PC-3 (cell line): ENCODE measurements at places on chromosomes 13 and 19. TPM values are rescaled to one million over a fixed set of nuclear protein-coding genes. Genes with fewer than 3 reads are reported as not detected.

DNA sequence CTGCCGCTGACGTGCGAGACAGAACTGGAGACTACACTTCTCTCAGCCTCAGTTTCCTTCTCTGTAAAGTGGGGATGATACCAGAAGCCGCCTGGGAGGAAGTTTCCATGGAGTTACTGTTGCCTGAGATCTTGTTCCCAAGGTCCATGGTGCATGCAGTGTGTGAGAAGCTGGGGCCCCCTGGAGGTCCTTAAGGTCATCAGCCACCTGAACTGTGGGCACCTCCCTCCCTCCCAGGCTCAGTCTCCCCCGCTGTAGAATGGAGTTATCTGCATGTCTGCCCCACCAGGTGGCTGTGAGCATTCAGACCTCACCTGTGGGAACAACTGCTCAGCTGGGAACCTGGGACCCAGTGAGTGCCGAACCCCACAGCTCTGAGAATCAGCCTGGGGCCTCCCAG, 2.7 kb downstream of the CRX start:
- no peak for DNase-seq

- no peak for DNase-seq
Observed at GRCh38 chr19:16377521-16377920, 52.9 kb downstream of the KLF2 start.

DNA sequence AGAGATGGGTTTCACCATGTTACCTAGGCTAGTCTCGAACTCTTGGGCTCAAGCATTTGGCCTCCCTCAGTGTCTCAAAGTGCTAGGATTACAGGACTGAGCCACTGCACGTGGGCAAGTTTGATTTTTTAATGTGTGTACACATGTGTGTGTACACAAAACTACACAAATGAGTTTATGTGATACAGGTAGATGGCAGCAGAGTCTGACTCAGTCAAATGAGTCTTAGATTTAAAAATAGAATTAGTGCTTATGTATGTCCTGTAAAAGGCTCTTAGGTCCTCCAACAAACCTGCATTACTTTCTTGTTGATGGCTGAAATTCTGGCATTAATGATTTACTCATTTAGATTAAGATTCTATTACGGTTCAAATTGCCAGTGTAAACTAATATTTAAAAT, 293.7 kb downstream of the PCDH17 start:
- peak; percentile 1 for DNase-seq

DNA sequence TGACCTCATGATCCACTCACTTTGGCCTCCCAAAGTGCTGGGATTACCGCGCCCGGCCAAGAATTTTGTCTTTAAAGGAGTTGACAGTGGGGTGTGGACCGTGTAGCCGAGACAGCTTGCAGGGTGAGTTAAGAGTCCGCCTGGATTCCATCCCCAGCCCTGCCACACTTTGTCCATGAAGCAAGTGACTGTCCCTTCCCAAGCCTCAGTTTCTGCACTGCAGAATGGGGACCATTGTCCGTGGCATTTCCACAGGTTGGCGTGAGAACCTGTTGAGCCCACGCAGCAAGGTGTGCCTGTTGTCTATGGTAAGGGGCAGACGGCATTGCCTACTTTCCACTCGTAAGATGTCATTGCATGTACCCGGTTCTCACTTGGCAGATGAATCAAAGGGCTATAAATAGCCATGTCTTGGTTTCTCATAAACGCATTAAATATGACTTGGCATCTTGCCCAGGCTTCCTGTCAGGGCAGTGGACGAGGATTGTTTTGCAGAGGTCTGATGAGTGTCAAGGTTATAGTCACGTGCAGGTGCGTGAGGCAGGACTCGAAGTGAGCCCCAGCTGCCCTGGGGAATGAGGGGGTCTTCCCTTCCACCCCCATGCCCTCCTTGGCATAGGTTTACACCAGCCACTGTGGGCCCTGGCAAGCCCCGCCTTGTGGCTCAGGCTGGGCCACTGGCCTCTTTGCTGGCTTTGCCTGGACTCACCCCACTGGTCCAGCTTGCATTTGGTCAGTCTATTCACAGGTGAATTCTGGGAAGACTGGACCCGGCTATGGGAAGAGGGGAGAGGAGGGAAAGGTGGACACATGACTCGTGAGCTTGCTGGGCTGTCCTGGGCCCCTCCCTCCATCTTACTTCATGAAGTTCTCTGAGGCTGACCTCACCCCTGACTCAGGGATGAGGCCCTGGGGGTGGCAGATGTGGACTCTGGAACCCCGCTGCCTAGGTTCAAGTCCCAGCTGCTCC, 14.6 kb downstream of the FAM187B start:
- DNase-seq: peak; percentile 92

DNA sequence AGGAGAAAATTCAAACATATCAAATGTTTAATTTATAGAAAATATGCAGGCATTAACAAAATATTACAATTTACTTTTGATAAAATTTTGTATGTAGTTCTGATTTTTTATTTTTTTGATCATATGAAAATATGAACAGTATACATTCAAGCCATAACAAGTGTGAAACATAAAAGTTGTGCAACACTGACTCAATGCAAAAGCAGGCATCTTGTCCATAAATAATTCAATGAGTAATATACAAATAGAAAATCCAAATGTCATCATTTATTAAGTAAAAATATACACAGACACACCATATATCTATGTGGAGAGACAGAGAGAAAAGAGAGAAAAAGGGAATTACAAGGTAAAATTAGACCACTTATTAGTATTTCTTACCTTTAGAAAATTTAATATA, 1183.9 kb downstream of the SLITRK1 start:
- no peak for DNase-seq

GRCh38 chr19:55539090-55539984, 2.4 kb upstream of the SBK2 start:
- no peak for DNase-seq

GRCh38 chr19:11200015-11200574, 2.8 kb upstream of the KANK2 start:
- no peak for DNase-seq

DNA sequence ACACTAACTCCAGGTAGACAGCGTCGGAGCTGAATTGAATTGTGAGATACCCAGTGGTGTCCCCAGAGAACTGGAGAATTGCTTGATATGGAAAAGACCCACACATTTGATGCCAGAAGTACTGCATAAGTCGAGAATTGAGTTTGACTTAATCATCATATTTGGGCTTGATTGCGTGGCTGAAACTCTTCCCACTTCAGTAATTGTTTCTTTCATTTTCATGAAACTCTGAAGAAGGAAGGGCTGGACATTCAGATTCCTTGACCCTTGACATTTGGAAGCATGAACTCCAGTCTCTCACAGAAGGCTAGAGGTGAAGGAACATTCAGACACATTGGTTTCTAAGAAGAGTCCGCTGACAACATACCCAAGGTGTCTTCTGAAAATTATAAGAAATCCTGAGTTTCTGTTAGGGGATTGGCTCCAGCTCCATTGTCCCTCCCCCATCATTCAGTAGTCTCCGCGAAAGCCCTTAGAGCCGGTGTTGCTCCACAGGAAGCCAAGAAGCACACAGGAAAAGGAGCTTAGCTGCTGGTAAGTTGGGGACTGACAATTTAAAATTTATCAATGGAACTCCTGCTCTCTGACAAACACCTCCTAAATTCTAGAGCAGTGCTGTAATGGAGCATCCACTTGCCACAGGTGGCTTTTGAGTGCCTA, at the start of gene FPR2:
Gene FPR2 (plus strand): TSS at position 484 of the 660 bp plus-strand sequence. CDS start 7,479 bp downstream, outside the sequence.
- no peak for DNase-seq

GRCh38 chr19:54616057-54616456, 14.2 kb upstream of the LILRB1 start:
- DNase-seq: no peak

GRCh38 chr19:51783372-51783771, 11.6 kb upstream of the FPR3 start:
- peak; percentile 72 for DNase-seq

DNA sequence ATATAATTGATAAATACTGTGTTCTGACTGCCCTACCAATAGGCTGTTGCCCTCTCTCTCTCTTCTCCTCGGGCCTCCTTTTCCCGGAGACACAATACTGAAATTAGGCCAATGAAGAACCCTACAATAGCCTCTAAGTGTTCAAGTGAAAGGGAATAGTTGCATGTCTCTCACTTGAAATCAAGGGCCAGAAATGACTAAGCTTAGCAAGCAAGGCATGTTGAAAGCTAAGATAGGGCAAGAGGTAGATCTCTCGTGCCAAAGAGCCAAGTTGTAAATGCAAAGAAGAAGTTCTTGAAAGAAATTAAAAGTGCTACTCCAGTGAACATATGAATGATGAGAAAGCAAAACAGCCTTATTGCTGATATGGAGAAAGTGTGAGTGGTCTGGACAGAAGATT, 13.3 kb downstream of the KATNAL1 start:
- no peak for DNase-seq

DNA sequence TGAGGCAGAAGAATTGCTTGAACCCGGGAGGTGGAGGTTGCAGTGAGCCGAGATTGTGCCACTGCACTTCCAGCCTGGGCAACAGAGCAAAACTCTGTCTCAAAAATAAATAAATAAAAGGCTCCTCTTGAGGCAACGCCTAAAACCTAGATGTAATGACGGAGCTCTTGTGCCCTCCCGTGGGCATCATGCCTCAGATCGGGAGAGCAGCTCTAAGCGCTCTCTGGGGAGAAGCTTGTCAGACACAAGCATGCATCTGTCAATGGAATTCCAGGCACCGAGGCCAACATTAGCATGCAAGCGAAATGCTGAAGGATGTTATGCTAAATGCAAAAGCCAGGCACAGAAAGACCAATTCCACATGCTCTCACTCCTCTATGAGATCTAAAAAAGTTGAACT, 45.6 kb upstream of the MRI1 start:
- peak; percentile 89 for DNase-seq

- DNase-seq: peak; percentile 4
Observed at GRCh38 chr13:54574791-54575190, 1546.2 kb downstream of the OLFM4 start.

- DNase-seq: peak; percentile 93
Observed at GRCh38 chr19:5775668-5776309, 8.8 kb downstream of the PRR22 start.

GRCh38 chr19:38901683-38902082, 1.9 kb downstream of the NFKBIB start:
- DNase-seq: no peak

DNA sequence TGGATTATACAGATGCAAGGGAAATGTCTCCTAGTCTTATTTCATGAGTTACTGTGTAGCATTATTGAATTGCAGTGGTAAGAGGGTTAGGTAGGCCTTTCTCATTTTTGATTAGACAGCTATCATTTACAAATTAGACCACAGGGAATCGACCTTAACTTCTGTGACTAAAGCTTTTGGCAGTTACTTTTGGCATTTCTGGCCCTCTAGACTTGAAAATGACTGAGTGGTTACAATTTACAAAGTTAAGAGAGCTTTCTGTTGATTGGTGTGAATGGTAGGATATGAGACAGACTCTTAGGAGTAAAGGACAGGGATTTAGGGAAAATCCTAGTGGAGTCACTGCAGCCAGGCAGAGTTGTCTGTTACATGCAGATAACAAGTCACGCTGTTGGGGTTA, 86.1 kb downstream of the GGACT start:
- no peak for DNase-seq

DNA sequence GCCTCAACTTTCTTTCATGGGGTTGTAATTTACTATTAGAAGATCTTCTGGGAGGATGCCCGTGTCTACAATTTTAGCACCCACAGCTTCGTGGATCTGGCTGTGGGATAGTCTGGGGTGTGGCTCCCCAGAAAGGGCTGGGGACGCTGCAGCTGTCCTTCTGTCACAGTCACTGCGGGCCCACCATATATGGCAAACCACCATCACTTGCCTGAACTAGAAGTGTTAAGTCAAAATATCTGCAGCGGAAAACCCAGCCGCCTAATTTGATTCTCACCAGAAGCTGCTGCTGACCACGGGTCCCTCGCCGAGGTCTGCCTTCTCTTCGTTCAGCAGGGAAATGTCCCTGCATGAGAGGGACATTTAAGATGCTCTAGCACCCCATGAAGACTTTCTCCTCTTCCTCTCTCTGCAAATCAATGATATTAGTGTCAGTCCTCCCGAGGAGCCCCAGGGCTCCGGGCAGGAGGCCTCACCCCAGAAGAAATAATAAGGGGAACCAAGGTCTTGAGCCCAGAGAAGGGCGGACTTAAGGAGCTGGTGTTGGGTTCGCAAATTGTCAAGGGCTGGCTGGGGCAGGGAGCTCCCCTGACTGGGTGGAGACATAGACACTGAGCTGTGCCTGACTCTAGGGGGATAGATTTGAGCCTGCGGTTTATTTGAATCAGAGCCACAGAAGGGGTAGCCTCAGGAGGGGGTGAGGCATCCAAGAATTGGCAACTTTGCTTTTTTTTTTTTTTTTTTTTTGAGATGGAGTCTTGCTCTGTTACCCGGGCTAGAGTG, 3.0 kb upstream of the MATK start:
- no peak for DNase-seq

Gene ETV2
- 0.36 TPM in 1 of 2 replicates, not detected in the other for total RNA-seq

Gene SEMA6B
- 7.3 and 9.0 TPM in 2 replicates for total RNA-seq

Gene ZNF681
- 2.5 and 2.6 TPM in 2 replicates for total RNA-seq

Gene LPAR6
- 3.6 TPM in 2 replicates for total RNA-seq

Gene SIX5
- total RNA-seq: 9.3 and 13.6 TPM in 2 replicates

Gene JSRP1
- total RNA-seq: not detected in 2 replicates

Gene MIA
- total RNA-seq: 1.4 TPM in 1 of 2 replicates, not detected in the other

Gene HPN
- 0.18 TPM in 1 of 2 replicates, not detected in the other for total RNA-seq
